CD8-positive, alpha-beta T cell (primary cell): ENCODE measurements at places on chromosomes 13 and 19.
A peak's percentile ranks its signal among the peaks of the same experiment; 100 is the strongest.

DNA sequence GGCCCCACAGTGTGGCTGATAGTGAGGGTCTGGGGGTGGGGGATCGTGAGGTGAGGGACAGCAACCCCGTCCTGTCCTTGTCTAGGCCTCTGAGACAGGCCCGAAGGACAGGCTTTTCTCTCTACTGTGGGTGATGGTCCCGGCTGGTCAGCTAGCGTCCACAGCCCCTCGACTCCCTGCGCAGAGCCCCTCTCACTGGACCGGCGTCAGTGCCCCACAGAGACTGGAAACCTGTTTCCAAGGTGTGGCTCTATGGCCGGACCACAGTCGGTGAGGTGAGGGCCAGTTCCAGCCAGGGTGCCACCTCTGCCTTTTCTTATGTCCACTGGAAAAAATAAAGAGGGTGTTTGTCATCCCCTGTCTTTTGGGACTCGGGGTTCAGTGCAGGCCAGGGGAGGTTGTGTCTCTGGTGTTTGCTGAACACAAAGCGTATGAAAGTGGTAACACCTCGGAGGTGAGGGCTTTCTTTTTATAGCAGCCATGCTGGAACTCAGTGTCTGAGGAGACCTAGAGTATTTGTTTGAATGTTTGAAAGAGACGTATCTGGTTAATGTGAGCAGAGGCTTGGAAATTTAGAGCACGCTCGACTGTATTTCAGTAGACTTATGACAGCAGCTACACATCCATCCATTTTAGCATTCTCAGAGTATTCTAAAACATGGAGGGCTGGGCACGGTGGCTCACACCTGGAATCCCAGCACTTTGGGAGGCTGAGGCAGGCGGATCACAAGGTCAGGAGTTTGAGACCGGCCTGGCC is 22.8 kb downstream of the ATP11A start:
- no peak for DNase-seq

GRCh38 chr13:42055500-42056085 is 7.1 kb downstream of the DGKH start:
- no peak for DNase-seq

DNA sequence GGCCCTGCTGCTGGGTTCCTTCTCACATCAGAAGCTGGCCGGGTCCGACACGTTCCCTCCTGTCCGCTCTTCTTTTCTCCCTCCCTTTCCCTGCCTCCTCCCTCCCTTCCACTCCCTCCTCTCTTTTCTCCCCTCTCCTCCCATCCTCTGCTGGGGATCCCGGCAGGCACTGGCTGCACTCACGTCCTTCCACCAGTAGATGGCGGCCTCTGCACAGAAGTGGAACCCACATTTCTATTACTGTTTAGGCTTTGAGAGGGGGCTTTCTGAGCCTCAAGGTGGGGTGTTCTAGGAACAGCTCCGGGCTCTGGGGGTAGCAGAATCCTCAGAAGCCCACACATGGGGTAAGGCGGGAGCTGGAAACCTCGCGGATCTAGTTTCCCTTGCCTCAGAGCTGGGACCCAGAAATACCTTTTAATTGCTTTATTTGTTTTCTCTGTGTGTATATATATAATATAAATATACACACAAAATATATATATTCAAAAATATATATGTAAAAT is 294.2 kb downstream of the ZNF536 start:
- peak; percentile 60 for DNase-seq

GRCh38 chr19:44869733-44870470 is 21.2 kb upstream of the TOMM40 start:
- no peak for DNase-seq

DNA sequence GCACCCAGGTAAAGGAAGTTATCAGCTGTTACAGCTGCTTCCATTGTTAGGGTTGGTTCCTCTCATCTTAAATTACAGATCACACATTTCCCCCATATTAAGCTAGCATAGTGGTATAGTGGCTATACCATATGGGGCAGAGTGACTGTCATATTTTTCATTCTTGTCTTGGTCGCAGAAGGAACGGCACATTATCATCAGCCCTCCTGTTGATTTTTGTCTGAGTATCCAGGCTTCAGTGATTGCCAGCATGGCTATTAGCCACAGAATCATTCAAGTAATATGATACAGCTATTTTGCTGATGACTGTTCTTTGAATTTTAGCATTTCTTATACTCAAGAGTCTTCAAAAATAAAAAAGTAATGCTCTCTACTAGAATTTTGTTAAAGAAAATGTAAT is 240.9 kb downstream of the LIG4 start:
- no peak for DNase-seq

DNA sequence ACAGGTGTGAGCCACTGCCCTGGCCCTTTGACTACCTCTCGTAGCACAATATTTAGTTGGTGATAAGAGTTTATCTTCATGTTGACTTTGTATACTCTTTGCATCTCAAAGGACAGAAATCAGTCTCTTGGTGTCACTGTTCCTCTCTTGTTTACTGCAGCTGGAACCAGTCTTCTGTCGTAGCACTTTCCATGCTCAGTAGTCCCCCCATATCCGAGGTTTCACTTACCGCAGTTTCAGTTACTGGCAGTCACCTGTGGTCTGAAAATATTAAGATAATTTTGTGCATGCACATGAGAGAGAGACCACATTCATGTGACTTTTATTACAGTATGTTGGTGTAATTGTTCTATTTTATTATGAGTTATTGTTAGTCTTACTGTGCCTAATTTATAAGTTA is 49.1 kb downstream of the WASF3 start:
- no peak for DNase-seq

DNA sequence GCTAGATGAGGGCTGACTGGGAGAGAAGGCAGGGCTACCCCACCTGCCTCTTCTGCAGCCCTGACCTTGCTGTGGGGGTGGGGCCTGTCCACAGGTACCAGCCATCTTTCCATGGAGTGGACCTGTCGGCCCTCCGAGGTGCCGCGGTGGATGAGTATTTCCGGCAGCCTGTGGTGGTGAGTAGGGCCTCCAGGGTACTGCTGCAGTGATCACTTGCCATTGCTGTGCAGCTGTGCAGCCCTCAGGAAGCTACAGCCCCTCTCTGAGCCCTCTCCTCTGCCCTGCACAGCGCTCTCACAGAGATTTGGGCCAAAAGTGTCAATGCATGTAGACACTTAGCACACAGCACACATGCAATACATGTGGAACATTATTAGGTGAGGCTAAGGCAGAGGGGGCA is 11.8 kb downstream of the YIPF2 start:
- DNase-seq = no peak

GRCh38 chr13:99383511-99383921 is 76.3 kb upstream of the GPR183 start:
- peak; percentile 52 for DNase-seq
